ENCODE measurements at places on chromosomes 2 and 18.

- no peak for DNase-seq
Measured at GRCh38 chr2:217742841-217743240, 260.0 kb downstream of the TNS1 start.

GRCh38 chr2:156322051-156322685, 10.4 kb downstream of the NR4A2 start:
- no peak for DNase-seq

GRCh38 chr2:84865181-84865783, 15.6 kb downstream of the TRABD2A start:
- no peak for DNase-seq

DNA sequence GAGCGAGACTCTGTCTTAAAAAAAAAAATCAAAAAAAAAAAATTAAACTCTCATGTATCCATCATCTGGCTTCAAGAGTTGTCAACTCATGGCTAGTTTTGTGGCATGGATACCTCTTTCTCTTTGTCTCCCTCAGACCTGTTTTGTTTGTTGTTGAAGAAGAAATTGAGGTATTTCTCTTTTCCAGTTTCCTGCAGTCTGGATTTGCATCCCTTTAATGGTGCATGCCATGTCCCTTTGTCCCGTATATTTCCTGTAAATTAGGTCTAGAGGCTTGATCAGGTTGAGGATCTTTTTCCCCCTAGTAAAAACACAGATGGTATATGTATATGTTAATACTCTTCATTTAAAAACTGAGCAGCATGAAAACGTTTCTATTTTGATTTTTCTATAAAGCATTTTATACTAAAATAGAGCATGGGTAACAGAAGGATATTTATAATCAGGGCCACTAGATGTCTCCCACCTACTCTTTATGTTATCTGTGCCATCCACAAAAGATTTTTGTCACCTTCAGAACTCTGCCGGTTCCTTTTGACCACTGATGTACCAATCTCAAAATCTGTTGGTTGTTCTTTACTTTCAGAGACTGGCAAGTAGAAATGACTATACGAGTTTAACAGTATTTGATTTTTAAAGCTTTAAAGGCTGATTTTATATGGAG, 80.1 kb downstream of the GALNT1 start:
- no peak for DNase-seq

GRCh38 chr2:237971661-237972060, 4.8 kb downstream of the UBE2F start:
- no peak for DNase-seq

- no peak for DNase-seq
Measured at GRCh38 chr2:215702116-215702902, 266.4 kb upstream of the FN1 start.

GRCh38 chr2:9644603-9645002, 13.8 kb upstream of the YWHAQ start:
- DNase-seq, result no peak

DNA sequence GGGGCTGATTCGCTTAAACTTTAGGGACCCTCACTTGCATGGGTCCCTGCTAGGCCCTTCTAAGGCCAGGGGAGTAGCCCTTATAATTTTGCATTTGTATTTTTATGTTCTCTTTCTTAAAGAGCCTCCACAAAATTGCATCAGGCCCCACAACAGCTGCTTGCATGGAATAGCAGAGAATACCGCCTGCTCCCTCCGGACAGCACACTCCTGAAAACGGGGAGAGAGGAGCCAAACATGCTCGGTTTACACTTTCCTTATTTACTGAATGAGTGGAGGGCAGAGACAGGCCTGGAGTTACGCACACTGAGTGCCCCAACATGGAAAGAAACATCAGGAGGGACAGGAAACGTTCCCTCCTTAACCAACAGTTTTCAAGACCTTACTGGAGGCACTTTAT, 132.2 kb downstream of the ANTXR1 start:
- DNase-seq, result no peak

GRCh38 chr18:2985628-2986027, 27.3 kb downstream of the LPIN2 start:
- no peak for DNase-seq

GRCh38 chr2:105187531-105187930, 54.0 kb upstream of the GPR45 start:
- no peak for DNase-seq

DNA sequence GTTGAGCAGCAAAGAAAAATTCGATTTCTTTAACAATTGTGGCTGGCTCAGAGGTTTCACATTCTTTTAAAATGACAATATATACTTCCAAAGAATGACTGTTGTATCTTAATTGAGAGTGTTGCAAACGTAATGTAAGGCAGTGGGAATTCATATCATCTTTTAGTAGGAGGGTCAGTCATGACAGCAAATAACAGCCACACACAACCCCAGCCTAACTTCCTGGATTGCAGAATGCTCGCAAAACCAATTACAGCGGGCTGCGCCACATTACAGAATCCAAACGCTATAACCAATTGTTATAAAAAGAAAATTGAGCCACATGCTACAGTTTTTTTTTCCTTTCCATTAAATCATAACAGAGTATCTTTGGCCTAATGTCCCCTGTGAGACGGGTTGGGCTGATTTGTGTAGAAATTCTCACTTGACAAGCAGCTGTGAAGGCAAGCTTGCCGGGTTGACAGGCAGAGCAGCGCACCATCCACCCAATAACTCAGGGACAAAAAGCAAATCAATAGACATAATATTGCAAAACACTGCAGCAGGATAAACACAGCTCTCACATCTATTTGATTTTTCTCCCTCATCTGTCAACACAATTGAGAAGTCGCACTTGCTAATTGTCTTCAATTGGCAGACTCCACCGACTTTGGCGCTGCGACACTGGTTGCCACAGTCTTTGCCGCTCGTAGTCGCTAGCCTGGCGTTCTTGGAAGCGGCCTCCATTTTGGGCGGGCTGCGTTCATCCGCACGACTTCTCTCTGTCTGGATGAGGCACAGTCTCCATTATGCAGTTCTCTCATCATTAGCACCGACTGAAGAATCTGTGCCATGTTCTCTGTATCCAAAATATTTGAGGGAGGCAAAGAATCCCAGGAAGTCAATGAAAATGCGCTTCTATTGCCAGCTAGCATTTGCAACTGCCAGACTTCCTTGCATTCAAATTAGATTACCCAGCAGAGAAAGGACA, 95.0 kb upstream of the CCDC68 start:
- DNase-seq, result no peak

GRCh38 chr2:76563730-76564129, 853.0 kb upstream of the GCFC2 start:
- DNase-seq, result no peak

DNA sequence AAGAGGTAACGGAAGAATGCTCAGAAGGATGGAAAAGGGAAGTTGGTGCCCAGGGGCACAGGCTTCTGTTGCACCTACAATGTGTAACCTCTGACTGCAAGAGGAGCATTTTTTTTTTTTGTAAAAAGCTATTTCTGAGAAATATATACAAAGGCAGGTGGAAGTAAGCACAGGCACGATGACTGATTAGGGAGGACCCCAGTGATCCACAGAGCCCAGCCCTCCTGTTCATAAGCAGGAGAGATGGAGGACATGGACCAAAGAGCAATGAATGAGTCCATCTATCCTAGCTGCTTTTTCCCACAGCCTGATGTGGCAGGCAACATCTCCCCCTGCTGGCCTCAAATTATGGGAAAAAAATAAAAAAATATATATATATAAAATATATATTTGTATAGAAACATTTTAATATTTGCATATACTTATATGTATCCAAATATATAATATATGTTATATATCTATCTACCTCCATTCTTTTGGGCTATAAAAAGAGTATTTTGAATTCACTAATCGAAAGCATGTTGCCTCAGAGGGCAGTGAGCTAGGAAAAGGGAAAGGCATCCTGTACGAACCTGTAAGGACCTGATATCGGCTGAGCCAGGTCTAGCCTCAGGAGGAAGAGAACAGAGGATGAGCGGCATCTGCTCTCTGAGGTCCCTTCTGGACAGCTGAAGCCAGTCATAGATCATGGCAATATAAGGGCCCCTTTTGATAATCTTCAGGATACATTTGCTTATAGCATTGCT, 166.0 kb upstream of the STK17B start:
- DNase-seq, result peak; percentile 31

- DNase-seq, result no peak
Measured at GRCh38 chr2:25043241-25043867, 1.5 kb downstream of the EFR3B start.

DNA sequence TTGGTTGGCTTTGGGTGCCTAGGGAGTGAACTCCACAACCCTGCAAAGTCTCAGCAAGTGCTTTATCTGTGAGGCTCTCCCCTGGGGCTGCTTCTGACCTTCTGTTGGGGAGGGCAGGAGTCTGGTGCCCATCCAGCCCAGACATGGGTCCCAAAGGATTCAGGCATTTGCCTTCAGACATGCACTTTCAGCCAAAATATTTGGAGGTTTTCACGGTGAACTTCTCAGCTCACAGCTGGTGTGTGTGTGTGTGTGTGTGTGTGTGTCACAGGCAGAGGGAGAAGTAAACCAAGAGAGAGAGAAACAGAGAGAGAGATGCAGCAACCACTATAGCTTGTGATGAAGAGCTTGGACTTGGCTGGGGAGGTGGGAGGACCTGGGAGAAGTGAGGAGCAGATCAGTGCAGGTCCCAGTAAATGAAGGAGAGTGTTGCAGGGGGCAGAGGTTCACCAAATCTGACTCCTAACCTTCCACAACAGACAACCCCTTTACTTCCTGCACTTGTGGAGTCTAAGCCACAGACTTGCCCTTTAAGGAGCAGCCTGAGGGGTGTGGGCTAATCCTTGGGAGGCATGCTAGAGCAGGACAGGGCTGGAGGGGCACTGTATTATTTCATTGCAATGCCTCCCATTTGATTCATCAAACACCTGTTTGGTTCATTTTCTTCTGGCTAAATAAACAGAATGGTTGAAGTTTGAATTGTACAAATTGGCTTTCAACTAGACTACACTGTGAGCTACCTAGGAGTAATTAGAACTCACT, 14.1 kb downstream of the SLC9A4 start:
- no peak for DNase-seq

- no peak for DNase-seq
Measured at GRCh38 chr2:160924936-160925353, 235.3 kb upstream of the TANK start.

DNA sequence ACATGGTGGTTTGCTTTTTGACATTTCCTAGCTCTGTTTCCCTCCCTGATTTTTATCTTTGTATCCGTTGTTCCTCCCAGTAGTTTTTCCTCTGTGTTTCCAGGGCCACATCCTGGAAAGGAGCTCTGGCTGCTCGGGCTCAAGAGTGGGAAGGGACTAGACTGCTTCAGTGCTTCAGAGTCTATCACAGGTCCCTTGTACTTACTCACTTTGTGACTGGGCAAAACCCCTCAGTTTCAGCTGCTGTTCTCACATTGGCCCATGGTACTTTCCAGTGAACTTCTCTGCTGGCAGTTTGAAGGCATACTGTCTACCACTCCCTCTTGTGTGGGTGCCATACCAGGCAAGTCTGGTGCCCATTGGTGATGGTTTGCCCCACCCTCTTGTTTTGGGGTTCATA, 7.5 kb upstream of the STAMBP start:
- DNase-seq, result no peak

GRCh38 chr2:68952887-68953521, at the start of gene GKN2:
TSS of gene GKN2 (minus strand) at chr2:68952893. CDS start at chr2:68952861, 32 bp downstream.
- no peak for DNase-seq

- DNase-seq, result no peak
Measured at GRCh38 chr2:127039387-127040031, 67.4 kb downstream of the BIN1 start.

DNA sequence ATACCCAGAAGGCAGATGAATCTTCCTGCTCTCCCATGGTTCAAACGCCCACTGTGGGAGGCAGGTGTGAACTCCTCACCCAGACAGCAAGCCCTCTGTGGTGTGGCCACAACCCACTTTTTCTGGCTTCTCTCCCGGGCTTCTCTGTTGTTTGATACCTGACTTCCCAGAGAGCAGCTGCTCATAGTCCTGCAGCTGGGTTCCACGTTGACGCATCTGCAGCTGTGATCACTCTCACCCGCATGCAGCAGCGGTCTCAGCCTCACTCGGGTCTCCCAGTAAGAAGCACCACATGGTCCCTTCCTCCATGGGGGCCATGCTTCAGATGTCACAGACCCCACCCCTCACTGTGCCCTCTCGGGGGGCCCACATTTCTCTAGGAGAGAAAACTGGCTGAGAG, 3.5 kb downstream of the ASPRV1 start:
- DNase-seq, result no peak

DNA sequence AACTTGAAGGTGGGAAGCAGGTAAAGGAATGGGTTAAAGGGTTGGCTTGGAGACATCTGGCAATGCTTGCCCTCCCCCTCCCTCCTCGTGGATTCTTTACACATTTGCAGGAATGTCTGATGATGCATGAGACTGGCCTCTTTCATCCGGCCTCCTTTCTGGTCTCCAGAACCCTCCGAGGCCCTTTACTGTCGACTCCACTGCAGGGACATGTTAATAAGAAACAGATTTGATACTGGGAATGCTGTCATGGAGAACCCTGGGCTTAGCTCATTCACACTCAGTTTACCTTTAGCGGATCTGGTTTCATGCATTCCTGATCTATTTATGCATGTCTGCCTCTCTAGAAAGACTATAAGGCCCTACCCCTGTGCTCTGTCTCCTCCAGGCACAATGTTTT, 238.7 kb downstream of the TGIF1 start:
- DNase-seq, result no peak

- DNase-seq, result no peak
Measured at GRCh38 chr2:203835892-203836800, 31.4 kb upstream of the CTLA4 start.

DNA sequence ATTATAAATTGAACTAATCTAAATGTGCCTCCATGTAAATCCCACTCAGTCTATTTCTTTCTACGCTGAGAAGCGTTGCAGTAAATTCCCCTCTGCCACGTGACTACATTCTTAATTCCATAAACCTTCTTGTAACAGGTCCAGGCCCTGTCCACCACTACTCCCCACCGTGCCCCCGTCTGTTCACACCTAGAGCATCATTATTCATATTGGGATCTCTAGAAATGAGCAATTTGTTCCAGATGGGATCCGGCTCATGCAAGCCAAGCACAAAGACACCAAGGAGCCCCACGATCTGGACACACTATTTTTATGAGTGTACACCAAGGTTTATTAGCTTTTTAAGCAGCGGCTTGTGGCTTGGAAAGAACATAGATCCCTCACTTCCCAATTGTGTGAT, 38.2 kb downstream of the BOLA3 start:
- no peak for DNase-seq

DNA sequence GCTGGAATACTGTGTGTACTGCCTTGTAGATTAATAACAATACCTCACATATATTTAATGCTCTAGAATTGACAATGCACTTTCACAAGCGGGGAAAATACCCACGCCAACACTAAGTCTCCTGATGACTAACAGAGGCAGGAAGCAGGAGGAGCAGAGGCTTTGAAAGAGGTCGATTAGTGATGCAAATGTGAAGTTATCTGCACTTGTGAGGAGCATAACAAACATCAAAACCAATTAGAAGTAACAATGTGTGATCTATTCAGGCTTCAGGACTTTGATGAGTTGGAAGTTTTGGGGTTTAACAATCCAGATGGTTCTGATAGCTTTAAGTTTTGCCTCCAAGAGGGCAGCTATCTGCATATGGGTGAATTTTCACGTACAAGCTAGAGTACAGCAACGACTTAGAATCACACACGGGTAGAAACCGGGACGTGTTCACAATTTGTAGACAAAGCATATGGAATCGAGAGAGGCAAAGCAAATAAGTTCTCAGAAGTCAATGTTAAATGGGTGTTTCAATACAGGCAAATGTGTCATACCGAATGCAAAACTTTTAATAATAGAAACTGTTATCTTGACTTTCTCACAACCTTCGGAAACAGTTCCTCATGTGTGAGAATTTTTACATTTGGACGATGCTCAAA, 114.5 kb downstream of the METTL8 start:
- no peak for DNase-seq

- DNase-seq, result no peak
Measured at GRCh38 chr2:161871113-161871512, 202.9 kb downstream of the DPP4 start.

GRCh38 chr2:67448648-67449047, 51.5 kb downstream of the ETAA1 start:
- DNase-seq, result no peak
